ENCODE measurements at places on chromosomes 2 and 18. TPM values are rescaled to one million over a fixed set of nuclear protein-coding genes. Genes with fewer than 3 reads are reported as not detected.

STPG4 gene
- polyA plus RNA-seq, result 0.51 TPM

TRIP12 gene
- 25.5 TPM for polyA plus RNA-seq

DDX1 gene
- polyA plus RNA-seq, result 73.6 TPM

DSC2 gene
- 2.9 TPM for polyA plus RNA-seq

WBP1 gene
- 59.2 TPM for polyA plus RNA-seq

TMEM163 gene
- 0.25 TPM for polyA plus RNA-seq

MERTK gene
- polyA plus RNA-seq, result 9.6 TPM

RETREG2 gene
- 44.2 TPM for polyA plus RNA-seq

SERPINB10 gene
- not detected for polyA plus RNA-seq

FARP2 gene
- 48.2 TPM for polyA plus RNA-seq

SERPINB12 gene
- not detected for polyA plus RNA-seq

MYO5B gene
- 0.92 TPM for polyA plus RNA-seq

BMP10 gene
- not detected for polyA plus RNA-seq

NT5DC4 gene
- not detected for polyA plus RNA-seq

IL36A gene
- polyA plus RNA-seq, result not detected

DCDC2C gene
- 2.4 TPM for polyA plus RNA-seq

TNFAIP6 gene
- 0.75 TPM for polyA plus RNA-seq

ABCG8 gene
- 1.9 TPM for polyA plus RNA-seq

LIMS2 gene
- polyA plus RNA-seq, result 188 TPM

ANKRD30B gene
- not detected for polyA plus RNA-seq

SP110 gene
- 19.0 TPM for polyA plus RNA-seq

FOXI3 gene
- not detected for polyA plus RNA-seq

DBI gene
- 179 TPM for polyA plus RNA-seq

C2orf72 gene
- 0.13 TPM for polyA plus RNA-seq

UGT1A3 gene
- not detected for polyA plus RNA-seq

LRRC30 gene
- polyA plus RNA-seq, result not detected

SERPINB2 gene
- polyA plus RNA-seq, result 0.97 TPM

CRYBA2 gene
- not detected for polyA plus RNA-seq

RBKS gene
- 6.5 TPM for polyA plus RNA-seq

ITPRIPL1 gene
- polyA plus RNA-seq, result not detected

GREB1 gene
- polyA plus RNA-seq, result 0.13 TPM

HIBCH gene
- 34.6 TPM for polyA plus RNA-seq

HOXD11 gene
- not detected for polyA plus RNA-seq

ALLC gene
- 1.4 TPM for polyA plus RNA-seq

DNER gene
- polyA plus RNA-seq, result 2.5 TPM

LIMS4 gene
- polyA plus RNA-seq, result 17.3 TPM

RSAD2 gene
- 1.7 TPM for polyA plus RNA-seq

DNAJC5G gene
- 2.3 TPM for polyA plus RNA-seq

UGT1A8 gene
- polyA plus RNA-seq, result 1.0 TPM

SP3 gene
- polyA plus RNA-seq, result 16.2 TPM

CCDC74A gene
- 11.3 TPM for polyA plus RNA-seq

COX7A2L gene
- polyA plus RNA-seq, result 98.5 TPM

DPP10 gene
- polyA plus RNA-seq, result not detected

ALPI gene
- polyA plus RNA-seq, result 19.9 TPM

DQX1 gene
- not detected for polyA plus RNA-seq

CNDP1 gene
- polyA plus RNA-seq, result 5.4 TPM

All from aorta (tissue), 5 donors.